ENCODE measurements at places on chromosomes 7 and 10.

DNA sequence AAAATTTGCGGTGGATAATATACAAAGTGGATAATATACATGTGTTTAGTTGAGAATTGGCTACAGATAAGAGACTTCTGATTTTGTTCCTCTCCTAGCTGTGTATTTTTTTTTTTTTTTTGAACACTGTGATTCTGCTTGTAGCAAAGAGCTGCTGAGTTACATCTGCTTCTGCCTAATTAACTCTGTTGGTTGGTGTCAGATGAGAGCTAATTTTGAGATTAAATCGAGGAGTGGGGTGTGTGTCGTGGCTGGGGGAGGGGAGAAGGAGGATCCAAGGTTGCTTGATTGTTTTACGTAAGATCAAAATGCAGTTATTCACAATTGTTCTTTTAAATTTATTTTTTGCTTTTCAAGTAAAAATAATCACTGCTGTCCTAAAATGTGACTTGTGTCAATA lies 11.3 kb downstream of the KAT6B start:
- no peak for DNase-seq

DNA sequence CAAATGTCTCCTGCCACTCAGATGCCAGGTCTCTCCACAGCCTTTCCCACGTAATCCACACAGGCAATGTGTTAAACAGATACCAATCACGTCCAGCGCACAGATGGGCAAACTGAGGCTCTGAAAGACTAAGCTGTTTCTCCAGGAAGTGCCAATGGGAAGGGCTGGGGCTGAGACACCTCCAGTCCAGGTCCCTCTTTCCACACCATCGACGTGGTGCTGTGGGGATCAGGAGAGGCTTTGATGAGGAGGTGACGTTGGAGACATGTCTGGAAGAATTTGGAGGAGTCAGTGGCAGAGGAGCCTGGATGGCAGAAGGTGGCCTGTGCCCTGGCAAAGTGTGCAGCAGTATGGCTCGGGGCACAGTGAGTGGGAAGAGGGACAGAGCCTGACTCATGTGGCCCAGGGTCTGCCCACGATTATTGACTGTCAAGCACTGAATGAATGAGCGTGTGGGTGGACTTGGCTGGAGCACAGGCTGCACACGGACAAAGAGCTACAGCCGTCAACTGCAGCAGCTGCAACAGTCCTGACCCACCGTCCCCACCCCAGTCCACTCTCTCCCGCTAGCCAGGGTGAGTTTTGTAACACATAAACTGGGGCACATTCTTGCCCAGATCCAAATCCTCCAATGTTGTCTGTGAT lies 40.8 kb upstream of the HSPA12A start:
- no peak for DNase-seq

- DNase-seq, result no peak
Observed at GRCh38 chr7:30181736-30182522, 47.1 kb downstream of the MTURN start.

GRCh38 chr10:119441921-119442757 lies 100.4 kb downstream of the RGS10 start:
- no peak for DNase-seq

GRCh38 chr7:110719741-110720140 lies 371.2 kb upstream of the LRRN3 start:
- no peak for DNase-seq

- no peak for DNase-seq
Observed at GRCh38 chr7:29815181-29816105, 9.1 kb downstream of the WIPF3 start.

GRCh38 chr10:23094786-23095403 lies 484 bp upstream of the MSRB2 start:
- DNase-seq, result no peak

DNA sequence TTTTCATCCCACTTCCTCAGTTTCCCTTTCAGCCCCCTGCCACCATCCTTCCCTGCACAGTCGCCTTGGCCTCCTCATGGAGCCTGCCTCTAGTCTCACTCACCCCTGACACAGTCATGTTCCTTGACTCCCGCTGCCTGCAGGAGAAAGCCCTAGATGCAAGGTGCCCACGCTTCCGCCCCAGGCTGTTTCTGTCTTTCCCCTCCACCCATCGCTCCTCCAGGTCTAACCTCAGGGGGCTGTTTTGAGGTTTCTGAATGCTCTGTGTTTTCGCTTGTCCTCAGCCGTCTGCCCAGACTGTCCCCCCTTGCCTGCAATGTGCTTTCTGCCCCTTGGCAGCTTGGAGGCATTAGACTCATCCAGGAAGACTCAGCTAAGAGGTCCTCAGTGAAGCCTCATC lies 89.9 kb downstream of the EMX2 start:
- DNase-seq, result no peak

GRCh38 chr7:27160145-27160545 lies 3.7 kb upstream of the HOXA7 start:
- no peak for DNase-seq

GRCh38 chr7:78443811-78444210 lies 645.2 kb downstream of the PHTF2 start:
- no peak for DNase-seq

GRCh38 chr7:37738321-37738720 lies 54.8 kb downstream of the GPR141 start:
- no peak for DNase-seq

DNA sequence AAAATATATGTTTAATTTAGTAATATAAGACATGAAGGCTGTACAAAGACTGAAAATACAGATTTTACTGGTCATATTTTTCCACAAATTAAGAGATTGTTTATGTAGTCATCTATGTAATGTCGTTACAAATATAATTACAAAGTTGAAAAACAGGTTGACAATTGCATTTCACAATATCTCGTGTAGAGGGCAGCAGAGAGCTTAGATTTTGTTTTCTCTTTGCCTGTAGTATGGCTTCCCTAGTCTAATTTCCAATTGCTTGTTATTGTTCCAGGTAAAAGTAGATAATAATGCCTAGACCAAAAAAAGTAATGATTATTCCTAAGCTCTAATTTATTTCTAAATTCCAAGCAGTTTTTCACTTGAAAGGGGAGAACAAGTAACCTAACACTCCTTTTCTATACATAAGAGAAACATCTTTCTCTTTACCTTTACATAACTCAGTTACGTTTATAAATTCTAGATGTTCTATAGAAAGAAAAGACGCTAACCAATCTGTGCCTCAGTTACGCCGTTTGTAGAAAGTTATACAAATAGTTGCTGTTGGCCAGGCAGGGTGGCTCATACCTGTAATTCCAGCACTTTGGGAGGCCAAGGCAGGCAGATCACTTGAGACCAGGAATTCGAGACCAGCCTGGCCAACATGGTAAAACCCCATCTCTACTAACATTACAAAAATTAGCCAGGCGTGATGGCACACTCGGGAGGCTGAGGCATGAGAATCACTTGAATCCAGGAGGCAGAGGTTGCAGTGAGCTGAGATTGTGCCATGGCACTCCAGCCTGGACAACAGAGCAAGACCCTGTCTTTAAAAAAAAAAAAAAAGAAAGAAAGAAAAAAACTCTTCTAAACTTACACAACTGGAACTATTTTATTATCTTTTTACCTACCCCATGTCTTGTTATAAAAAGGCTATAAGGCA lies 30.0 kb downstream of the NET1 start:
- DNase-seq, result no peak

- DNase-seq, result no peak
Observed at GRCh38 chr10:113267619-113268562, 285.0 kb upstream of the HABP2 start.

- DNase-seq, result no peak
Observed at GRCh38 chr7:46383605-46384004, 462.5 kb upstream of the IGFBP3 start.

GRCh38 chr7:26101361-26102151 lies 50.4 kb upstream of the NFE2L3 start:
- no peak for DNase-seq

Data from AG04450 (cell line).